ENCODE measurements at places on chromosomes 6 and 20.

DNA sequence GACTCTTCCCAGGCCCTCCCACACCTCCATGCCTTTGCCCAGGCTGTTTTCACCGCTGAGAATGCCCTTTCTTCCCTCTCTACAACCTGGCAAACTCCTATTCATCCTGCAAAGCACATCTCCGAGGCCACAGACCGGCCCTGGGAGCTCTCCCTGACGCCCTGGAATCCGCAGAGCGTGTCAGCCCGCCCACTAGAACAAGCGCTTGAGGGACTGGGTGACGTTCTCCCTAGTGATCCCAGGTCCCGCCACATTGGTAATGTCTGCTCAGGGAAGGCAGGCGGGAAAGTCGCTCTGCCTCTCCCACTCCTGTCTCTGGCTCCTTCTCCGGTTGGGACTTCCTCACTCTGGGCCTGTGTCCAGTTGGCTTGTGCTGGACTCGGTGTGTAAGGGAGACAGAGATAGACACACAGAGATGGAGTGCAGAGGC lies 61.6 kb downstream of the SRC start:
- DNase-seq, result no peak

GRCh38 chr6:105867821-105868220 lies 218.3 kb upstream of the PRDM1 start:
- DNase-seq, result no peak

- no peak for DNase-seq
Measured at GRCh38 chr6:136491754-136492153, 58.5 kb downstream of the MAP7 start.

DNA sequence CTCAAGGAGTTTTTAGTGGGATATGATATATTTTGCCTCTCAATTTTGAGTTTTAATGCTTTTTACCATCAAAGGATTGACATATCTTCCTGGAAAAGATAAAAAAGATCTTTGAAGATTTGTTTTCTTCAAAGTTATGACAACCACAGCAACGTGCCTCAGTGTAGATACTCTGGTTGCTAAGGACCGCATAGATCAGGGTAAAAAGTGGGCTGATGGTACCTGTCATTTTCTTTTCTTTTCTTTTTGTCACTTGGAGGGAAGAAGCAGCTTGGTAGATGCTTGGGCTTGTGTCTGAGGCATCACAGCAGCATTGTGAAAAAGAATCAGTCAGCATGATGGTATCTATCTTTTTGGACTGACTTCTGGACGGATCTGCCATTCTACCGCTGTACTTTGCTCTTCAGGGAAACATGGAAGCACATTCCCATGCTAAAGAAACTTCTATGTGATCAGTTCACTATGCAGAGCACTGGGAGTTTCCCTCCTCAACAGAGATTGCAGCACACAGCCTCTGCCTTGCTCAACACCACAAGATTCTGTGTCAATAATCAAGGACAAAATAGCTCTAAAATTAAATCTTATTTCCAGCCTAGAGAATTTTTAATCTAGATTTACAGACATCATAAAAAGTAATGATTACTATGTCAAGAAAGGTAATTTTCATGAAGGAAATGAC lies 54.8 kb upstream of the SGK1 start:
- DNase-seq, result no peak

DNA sequence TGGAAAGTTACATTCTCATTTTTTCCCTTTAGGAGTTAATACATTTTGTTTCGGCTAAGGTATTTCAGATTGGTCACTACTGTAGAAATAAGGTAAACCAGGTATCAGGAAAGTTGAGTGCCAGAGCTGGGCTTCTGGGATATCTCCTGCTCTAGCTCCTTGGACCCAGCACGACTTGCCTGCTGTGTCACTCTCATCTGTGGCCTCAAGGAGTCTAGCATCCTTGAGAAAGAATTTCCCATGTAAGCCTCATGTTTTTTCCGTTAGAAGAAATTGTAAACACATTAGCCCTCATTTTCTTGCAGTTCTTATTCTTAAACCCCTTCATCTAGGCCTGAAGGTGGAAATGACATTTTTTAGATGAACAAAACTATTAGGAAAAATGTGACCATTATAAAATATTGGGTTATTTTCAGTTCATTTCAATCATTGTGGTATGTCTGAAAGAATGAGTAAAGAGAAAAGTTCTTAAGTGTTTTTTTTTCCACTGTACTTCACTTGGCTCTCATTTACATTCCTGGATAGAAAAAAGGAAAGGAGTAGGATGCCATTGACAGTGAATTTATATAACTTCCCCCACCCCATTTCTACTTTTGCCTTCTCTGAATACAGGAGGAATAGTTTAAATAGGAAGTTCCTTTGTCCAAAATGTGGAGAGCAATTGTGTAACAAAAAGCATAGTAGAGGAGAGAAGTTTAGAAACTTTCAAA lies 46.7 kb downstream of the CD2AP start:
- DNase-seq, result no peak

- DNase-seq, result no peak
Measured at GRCh38 chr6:64064919-64065318, 429.3 kb downstream of the PHF3 start.

GRCh38 chr6:143894655-143895054 lies 30.4 kb downstream of the ZC2HC1B start:
- DNase-seq, result no peak

DNA sequence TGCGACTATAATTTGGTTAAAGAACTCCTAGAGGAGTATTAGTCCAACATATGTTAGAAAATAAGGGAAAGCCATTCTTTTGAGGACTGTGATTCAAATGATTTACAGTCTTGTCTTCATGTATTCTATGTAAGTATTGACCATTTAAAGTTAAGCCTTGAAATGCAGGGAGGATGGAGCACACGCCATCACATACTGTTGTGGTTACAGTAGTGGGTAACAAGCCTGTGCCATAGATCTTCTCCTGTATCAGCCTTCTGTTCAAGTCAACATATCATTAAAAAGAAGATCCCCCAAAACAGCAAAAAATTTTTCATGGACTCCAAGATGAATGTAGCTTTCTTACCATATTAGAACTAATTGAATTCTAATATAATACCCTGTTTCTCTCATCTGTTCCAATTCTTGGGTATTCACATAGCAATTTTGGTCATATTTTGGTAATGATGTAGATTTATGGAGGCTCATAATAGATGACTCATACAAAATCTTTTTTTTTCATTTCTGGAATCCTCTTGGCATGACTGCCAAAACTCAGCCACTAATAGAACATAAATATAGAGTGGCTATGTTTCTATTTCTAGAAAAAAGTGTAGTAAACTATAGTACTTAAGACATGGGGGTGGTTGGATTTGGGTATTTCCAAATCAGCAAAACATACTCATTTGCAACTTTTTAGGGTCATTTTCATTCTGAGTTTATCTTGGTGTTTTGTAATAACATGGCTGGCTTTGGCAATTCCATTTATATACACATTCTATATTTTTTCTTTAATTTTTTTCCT lies 413.5 kb downstream of the BCKDHB start:
- DNase-seq, result no peak

DNA sequence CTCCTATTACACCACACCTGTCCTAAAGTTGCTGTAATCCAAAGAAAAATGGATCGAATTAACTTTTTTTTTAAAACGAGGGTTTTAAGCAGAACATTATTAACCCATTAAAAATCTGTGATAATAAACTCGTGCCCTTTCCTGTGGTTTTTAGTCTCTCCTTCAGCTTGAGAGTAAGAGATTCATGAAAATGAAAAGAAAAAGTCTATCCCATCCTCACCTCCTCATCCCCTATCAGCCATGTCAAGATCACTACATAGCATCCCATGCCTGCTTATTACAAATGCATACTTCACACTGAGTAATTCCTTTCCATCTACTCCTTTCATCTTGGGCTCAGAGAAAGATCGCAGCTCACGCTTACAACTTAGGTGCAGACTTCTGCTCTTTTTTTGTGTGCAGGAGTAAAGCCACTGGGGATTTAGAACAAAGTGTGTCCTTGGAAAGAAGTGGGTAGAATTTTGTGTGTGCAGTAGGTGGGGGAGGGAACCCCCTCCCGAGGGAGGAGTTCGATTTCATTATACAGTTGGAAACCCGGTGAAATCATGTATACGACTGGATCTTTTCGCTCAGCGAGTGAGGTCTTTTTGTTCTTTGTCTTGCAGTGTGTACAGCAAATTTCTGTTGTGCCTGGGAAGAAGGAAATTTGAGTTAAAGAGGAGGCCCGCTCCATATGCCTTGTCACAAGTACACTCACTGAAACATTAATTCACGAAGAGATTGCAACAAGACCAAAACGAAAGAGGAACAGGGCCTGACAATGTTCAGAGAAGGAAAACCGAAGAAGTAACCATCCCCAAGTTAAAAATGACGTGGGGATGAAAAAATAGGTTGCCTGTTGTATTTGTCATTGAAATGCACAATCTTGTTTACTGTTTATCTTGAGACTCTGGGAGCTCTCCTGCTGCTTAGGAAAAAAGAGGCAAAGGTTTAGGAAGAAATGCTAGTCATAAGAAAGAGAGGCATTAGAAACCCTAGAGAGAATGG lies 146.5 kb upstream of the ZNF217 start:
- no peak for DNase-seq

DNA sequence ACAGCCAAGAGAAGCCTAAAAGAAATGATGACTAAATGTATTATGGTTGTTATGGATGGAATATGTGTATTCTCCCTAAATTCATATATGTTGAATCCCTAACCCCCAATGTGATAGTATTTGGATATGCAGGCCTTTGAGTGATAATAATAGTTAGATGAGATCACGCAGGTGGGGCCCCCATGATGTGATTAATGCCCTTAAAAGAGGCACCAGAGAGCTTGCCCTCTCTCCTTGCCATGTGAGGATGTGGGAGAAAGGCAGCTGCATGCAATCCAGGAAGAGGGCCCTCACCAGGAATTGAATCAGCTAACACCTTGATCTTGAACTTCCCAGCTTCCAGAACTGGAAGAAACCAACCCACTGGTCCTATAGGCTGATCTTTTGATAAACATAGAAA lies 190.6 kb upstream of the TCF21 start:
- DNase-seq, result no peak

GRCh38 chr6:3402310-3403237 lies 54.3 kb downstream of the SLC22A23 start:
- no peak for DNase-seq

GRCh38 chr6:106692112-106692818 lies 62.9 kb downstream of the QRSL1 start:
- DNase-seq, result no peak

GRCh38 chr6:105795913-105796517 lies 290.1 kb upstream of the PRDM1 start:
- no peak for DNase-seq

DNA sequence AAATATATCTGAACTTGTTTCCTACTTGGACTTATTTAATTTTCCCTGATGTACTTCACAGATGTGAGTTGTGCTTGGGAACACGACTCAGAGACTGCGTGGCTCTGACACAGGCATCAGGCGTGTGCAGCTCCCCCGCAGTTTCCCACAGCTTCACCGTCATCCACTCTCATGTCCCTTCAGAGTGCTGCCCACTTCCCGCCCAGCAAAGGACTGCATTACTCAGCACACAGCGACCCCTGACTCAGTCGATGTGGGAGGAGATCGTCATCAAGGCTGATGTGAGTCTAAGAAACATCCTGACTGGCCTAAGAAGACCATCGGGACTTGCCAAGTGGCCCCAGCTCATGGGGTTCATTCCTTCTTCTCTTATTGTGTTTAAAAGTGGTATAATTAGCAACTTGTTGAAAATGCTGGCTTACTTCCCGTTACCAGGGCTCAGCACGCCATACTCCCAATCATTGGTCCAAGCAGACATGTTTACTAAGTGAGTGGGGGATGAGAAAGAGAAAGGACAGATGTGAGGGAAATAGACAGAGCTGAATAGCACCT lies 539.4 kb upstream of the JARID2 start:
- no peak for DNase-seq

GRCh38 chr6:114195631-114196403 lies 147.0 kb downstream of the HS3ST5 start:
- DNase-seq, result no peak

- no peak for DNase-seq
Measured at GRCh38 chr20:24853916-24854315, 95.2 kb upstream of the CST7 start.

- DNase-seq, result peak; percentile 18
Measured at GRCh38 chr6:134317471-134318131, at the start of gene SGK1. Gene SGK1 (minus strand): TSS chr6:134318112. CDS start chr6:134317460, 652 bp downstream.

- DNase-seq, result no peak
Measured at GRCh38 chr6:18016698-18017097, 29.3 kb upstream of the KIF13A start.

DNA sequence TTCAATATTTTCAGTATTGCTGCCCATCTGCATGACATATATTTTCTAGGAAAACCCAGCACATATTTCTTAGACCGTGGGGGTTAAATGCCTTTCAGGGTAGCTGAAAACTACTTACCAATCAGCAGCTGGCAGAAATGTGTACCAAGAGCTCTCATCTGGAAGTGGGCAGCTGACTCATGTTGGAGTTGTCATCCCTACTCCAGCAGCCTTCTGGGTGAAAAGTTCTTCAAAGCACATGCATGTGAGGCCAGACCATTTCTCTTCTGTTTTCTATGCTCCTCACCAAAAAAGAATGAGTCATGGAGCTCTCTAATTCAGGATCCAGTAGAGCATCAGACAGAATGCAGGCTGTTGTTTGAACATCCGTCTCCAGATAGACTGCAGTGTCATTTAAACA lies 135.5 kb downstream of the PAX1 start:
- no peak for DNase-seq

DNA sequence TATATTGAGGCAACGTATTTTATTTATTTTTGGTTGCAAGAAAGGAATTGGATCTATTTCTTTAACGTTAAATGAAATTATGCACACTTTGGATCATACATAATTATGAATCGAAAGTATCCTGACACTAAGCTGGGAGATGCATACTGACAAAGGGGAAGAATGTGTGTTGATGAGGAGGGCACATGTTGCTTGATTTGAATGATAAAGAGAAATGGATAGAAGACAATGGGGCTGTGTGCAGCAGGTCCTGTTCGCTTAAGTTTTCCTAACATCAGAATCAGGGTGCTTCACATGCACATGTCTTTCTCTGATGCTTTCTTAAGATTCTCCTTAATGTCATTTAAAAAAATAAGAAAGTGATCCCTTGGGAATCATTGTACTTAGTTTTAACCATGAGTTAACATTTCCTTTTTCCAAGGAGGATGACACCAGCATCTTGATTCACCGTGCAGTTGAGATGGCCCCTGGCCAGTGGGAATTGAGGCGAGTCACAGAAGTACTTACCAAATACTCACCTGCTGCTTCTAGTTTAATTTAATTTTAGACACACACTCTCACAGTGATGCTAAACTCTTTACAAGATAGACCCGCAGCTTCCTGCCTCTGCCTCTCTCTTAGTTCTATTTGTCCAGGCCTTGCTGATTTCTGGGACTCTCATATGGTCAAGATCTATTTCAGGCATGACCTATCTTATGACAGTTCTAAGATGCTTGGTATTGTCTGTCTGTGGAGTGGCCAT lies 116.5 kb downstream of the CLIC5 start:
- DNase-seq, result no peak

GRCh38 chr6:28816909-28817807 lies 106.6 kb downstream of the TRIM27 start:
- DNase-seq, result no peak

DNA sequence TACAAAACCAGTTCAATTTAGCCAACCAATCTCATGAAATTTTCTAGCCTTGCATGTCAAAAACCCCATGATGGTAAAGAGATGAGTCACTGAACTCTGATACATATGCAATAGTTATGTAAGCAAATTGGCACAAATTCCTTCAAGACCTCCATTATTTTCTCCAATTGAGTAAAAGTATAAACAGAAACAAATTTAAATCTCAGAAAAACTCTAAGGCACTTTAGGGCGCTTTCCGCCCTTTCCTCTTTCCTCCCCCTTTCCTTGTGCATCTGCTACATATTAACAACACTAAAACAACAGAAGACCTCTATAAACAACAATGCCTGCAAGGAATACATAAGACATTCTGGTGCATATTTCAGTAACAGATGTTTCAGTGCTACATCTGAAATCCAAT lies 48.5 kb downstream of the KIF13A start:
- DNase-seq, result no peak
